ENCODE measurements at places on chromosomes 6 and 20.
A peak's percentile ranks its signal among the peaks of the same experiment; 100 is the strongest.

DNA sequence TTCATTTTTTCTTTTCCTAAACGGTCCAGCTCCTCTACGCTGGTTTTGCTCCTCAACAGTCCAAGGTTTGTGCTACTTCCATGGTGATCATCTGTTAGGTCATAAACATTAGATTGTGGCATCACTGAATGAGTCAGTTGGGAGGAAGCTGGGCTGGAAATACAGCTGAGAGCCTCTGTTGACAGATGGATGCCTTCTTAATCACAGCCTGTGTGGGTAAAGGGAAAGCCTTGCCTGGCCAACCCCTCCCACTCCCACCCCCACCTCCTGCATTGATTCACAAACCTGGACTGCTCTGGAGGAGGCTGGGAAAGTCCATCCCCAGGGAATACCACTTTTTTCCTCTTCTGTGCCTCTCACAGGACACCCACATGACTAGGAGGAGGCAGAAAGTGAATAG, 180.6 kb upstream of the CCN2 start:
- H3K4me1 ChIP-seq, result peaks cover 17% of the 10 kb centered on the region
- peak overlapping the region; percentile 66 for H3K27ac ChIP-seq
- H3K4me3 ChIP-seq, result no peak overlapping the region
- H3K36me3 ChIP-seq, result no peaks in the 10 kb centered on the region
- H3K27me3 ChIP-seq, result no peaks in the 10 kb centered on the region
- DNase-seq, result no peak

- no peak overlapping the region for H3K27ac ChIP-seq
- H3K4me1 ChIP-seq, result peaks cover 17% of the 10 kb centered on the region
- H3K36me3 ChIP-seq, result no peaks in the 10 kb centered on the region
- H3K27me3 ChIP-seq, result no peaks in the 10 kb centered on the region
- no peak overlapping the region for H3K4me3 ChIP-seq
These were observed 21.7 kb downstream of the FGD2 start for GRCh38 chr6:37027036-37027720.

GRCh38 chr6:33114406-33114805, 38.6 kb downstream of the HLA-DPB1 start:
- no peaks in the 10 kb centered on the region for H3K36me3 ChIP-seq
- H3K4me1 ChIP-seq, result peaks cover 21% of the 10 kb centered on the region
- no peak overlapping the region for H3K27ac ChIP-seq
- H3K4me3 ChIP-seq, result no peak overlapping the region
- DNase-seq, result no peak

DNA sequence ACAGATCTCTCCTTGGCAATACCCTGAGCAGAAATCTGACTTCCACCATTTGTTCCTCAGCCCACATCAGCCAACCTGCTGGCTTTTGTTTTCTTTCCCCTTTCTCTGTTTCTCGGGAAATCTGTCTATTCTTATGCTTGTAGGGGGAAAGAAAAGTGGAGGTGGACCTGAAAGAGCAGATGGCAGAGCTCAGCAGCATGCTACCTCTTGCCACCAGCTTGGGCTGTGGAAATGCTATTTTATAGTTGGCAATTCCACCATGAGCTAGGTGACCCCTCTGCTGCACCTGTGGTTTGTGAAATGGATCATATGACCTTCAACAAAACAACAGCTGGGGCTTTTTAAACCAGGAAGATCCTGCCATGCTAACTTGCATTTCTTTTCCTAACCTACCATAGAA, 6.8 kb upstream of the SPATS1 start:
- H3K27ac ChIP-seq, result no peak overlapping the region
- no peak overlapping the region for H3K4me3 ChIP-seq
- H3K36me3 ChIP-seq, result no peaks in the 10 kb centered on the region
- peaks cover 12% of the 10 kb centered on the region for H3K4me1 ChIP-seq
- H3K27me3 ChIP-seq, result peaks cover 32% of the 10 kb centered on the region

GRCh38 chr6:92468066-92468465, 951.3 kb downstream of the EPHA7 start:
- peaks cover 6% of the 10 kb centered on the region for H3K4me1 ChIP-seq
- H3K27ac ChIP-seq, result no peak overlapping the region
- no peaks in the 10 kb centered on the region for H3K27me3 ChIP-seq
- H3K36me3 ChIP-seq, result no peaks in the 10 kb centered on the region
- no peak overlapping the region for H3K4me3 ChIP-seq

DNA sequence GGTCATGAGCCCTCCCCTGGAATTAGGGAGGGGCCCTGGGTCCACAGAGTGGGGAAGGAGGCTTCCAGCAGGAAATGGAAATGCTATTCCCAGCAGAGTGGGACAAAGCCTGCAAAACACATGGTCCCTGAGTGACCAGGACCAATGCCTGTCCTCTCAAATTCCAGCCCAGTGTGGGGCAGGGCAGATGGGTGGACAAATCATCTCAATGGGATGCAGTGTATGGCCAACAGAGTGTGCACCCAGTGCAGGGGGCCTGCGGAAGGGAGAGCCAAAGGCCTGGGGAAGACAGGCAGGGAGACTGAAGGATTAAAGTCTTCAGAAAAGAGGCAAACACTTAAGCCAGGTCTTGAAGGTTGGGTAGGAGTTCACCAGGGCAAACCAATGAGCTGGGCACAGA, 28.7 kb upstream of the PHACTR3 start:
- peaks cover 20% of the 10 kb centered on the region for H3K4me1 ChIP-seq
- no peak overlapping the region for H3K4me3 ChIP-seq
- no peak overlapping the region for H3K27ac ChIP-seq
- no peak for DNase-seq
- no peaks in the 10 kb centered on the region for H3K36me3 ChIP-seq
- H3K27me3 ChIP-seq, result peaks cover 81% of the 10 kb centered on the region

DNA sequence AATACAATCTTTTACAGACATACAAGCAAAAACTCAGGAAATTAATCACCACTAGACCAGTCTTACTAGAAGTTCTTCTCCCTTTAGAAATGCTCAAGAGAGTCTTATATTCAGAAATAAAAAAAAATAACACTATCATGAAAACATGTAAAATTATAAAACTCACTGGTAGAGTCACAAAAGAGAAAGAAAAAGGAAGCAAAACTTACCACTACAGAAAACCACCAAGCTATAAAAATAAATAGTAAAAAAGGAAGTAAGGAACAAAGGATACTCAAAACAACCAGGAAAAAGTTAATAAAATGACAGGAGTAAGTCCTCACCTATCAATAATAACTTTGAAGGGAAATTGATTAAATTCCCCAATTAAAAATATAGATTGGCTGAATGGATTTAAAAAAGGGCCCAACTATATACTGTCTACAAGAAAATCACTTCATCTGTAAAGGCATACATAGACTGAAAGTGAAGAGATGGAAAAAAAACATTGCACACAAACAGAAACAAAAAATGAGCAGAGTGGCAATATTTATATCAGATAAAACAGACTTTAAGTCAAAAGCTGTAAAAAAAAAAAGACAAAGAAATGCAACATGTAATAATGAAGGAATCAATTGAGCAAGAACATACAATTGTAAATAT, 489.5 kb downstream of the KIF16B start:
- H3K36me3 ChIP-seq, result no peaks in the 10 kb centered on the region
- no peak overlapping the region for H3K4me3 ChIP-seq
- peaks cover 4% of the 10 kb centered on the region for H3K4me1 ChIP-seq
- DNase-seq, result no peak

DNA sequence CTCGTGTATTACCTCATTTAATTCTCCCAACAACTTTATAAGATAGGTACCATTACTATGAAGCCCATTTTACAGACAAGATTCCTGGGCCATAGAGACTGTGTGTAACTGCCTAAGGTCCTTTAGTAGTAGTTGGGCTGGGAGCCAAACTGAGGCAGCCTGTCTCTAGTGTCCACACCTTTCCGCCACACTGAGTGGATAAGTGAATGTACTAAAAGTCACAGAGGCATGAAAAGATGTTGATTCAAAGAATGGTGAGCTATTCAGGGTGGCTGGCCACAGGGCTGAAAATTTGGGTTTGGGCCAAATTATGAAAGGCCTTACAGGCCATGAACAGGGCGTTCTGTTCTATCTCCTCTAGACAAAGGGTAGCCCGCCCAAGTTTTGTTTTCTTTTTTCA, 11.0 kb downstream of the CD24 start:
- no peak overlapping the region for H3K4me3 ChIP-seq
- DNase-seq, result no peak
- no peak overlapping the region for H3K27ac ChIP-seq
- peaks cover 7% of the 10 kb centered on the region for H3K36me3 ChIP-seq
- H3K4me1 ChIP-seq, result no peaks in the 10 kb centered on the region

DNA sequence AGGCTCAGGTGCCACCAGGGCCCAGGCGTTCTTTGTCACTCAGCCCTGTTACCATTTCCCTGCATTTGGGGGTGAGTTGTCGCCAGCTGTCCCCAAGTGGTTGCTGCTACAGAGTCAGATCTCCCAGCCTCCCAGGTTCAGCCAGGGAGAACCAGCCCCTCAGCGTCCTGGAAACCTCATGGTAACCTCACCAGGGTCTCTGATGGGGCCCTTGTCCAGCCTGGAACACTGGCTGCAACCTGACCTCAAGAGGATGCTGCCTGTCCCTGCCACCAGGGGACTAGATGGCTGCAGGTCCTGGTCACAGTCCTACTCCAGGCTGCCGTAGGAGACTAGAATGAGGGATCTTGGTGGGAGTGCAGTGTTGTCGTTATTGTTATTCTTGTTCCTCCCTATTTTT, 228.3 kb upstream of the PDE10A start:
- H3K4me3 ChIP-seq, result no peak overlapping the region
- no peak overlapping the region for H3K27ac ChIP-seq
- peaks cover 37% of the 10 kb centered on the region for H3K27me3 ChIP-seq
- peaks cover 4% of the 10 kb centered on the region for H3K4me1 ChIP-seq
- no peak for DNase-seq
- H3K36me3 ChIP-seq, result no peaks in the 10 kb centered on the region

DNA sequence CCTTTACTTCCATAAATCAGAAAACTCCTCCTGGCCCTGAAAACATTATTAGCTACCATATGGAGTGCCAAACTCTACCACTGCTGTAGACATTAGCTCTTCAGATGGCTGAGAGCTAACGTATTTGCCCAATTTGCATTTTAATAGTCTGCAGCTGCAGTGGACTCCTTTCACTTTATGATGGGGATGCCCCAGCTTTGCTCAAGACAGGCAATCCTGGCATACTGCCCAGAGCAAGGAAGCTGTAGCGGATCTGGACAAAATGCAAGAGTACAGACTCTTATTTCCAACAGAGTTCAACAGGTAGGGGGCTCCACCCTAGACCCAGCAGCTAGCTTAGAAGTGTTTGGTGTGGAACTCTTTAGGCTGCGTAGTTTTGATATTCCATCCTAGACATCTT, 246.7 kb downstream of the FOXC1 start:
- peaks cover 4% of the 10 kb centered on the region for H3K36me3 ChIP-seq
- no peak overlapping the region for H3K27ac ChIP-seq
- H3K27me3 ChIP-seq, result peaks cover 25% of the 10 kb centered on the region
- DNase-seq, result no peak
- H3K4me3 ChIP-seq, result no peak overlapping the region
- peaks cover 23% of the 10 kb centered on the region for H3K4me1 ChIP-seq

DNA sequence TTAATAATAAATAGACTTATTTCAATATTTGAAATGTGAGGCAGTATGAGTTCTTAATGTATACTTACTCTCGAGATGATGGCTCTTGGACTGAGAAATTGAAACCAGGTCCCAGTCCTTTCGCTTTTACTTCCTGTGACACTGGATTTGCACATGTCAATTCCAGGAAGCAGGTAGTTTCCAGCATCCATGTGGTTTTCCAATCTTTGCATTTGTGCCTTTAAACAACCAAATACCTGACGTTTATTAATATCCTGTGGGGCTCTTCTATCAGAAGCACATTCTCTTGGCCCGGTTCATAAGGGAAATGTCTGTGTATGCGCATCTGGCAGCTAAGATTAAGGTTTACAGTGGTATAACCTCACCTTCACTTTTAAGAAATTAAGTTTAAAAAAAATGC, 13.1 kb downstream of the UTRN start:
- H3K4me1 ChIP-seq, result peaks cover 12% of the 10 kb centered on the region
- peaks cover 24% of the 10 kb centered on the region for H3K36me3 ChIP-seq
- no peak overlapping the region for H3K27ac ChIP-seq
- no peak overlapping the region for H3K4me3 ChIP-seq

- H3K4me3 ChIP-seq, result no peak overlapping the region
- H3K4me1 ChIP-seq, result peaks cover 20% of the 10 kb centered on the region
- no peak overlapping the region for H3K27ac ChIP-seq
- DNase-seq, result no peak
- no peaks in the 10 kb centered on the region for H3K36me3 ChIP-seq
- no peaks in the 10 kb centered on the region for H3K27me3 ChIP-seq
These were observed 10.9 kb upstream of the NCOA3 start for GRCh38 chr20:47490795-47491194.

GRCh38 chr20:36998652-36999051, 47.1 kb upstream of the SAMHD1 start:
- no peaks in the 10 kb centered on the region for H3K4me1 ChIP-seq
- H3K27me3 ChIP-seq, result no peaks in the 10 kb centered on the region
- H3K36me3 ChIP-seq, result peaks cover 36% of the 10 kb centered on the region
- no peak for DNase-seq

DNA sequence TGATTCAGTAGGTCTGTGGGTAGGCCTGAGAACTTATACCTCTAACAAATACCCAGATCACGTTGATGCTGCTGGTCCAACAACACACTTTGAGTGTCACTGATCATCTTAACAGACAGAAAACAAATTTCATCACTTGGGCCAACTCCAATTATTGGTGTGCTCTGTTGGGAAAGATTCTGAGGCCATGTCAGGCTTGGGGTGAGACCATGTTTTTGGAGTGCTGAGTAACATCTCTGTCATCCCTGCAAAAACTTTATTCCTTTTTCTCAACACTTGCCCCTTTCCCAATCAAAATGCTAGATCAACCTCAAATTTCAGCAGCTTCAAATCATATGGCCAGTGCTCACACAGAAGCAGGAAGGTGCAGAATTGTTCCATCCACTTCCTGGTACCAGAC, 108.8 kb upstream of the TENT5A start:
- no peak overlapping the region for H3K27ac ChIP-seq
- no peaks in the 10 kb centered on the region for H3K36me3 ChIP-seq
- DNase-seq, result no peak
- no peak overlapping the region for H3K4me3 ChIP-seq
- H3K4me1 ChIP-seq, result peaks cover 12% of the 10 kb centered on the region
- no peaks in the 10 kb centered on the region for H3K27me3 ChIP-seq

GRCh38 chr6:9540534-9541126, 874.2 kb downstream of the TFAP2A start:
- no peak overlapping the region for H3K4me3 ChIP-seq
- no peak for DNase-seq
- no peaks in the 10 kb centered on the region for H3K4me1 ChIP-seq

- H3K4me1 ChIP-seq, result no peaks in the 10 kb centered on the region
- H3K36me3 ChIP-seq, result peaks cover 7% of the 10 kb centered on the region
- H3K27ac ChIP-seq, result no peak overlapping the region
- H3K4me3 ChIP-seq, result no peak overlapping the region
- H3K27me3 ChIP-seq, result no peaks in the 10 kb centered on the region
These were observed 19.8 kb upstream of the ADRM1 start for GRCh38 chr20:62282877-62283503.

DNA sequence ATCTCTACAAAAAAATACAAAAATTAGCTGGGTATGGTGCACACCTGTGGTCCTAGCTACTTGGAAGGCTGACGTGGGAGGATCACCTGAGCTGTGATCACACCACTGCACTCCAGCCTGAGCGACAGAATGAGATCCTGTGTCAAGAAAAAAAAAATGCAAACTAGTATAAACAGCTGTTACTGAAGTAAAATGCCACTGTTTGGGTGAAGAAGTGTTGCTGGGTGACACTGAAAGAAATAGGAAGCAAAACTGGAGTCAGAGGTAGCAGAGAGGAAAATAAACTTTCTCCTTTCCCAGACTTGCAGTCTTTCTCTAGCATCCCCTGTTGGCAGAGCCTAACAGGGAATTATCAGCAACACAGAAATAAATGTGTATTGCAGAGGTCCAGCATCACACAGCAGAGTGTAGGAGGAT, 241.2 kb upstream of the PREP start:
- no peak for DNase-seq
- H3K27ac ChIP-seq, result no peak overlapping the region
- peaks cover 7% of the 10 kb centered on the region for H3K4me1 ChIP-seq
- H3K36me3 ChIP-seq, result no peaks in the 10 kb centered on the region
- no peak overlapping the region for H3K4me3 ChIP-seq
